ENCODE measurements at places on chromosomes 7 and 10.

DNA sequence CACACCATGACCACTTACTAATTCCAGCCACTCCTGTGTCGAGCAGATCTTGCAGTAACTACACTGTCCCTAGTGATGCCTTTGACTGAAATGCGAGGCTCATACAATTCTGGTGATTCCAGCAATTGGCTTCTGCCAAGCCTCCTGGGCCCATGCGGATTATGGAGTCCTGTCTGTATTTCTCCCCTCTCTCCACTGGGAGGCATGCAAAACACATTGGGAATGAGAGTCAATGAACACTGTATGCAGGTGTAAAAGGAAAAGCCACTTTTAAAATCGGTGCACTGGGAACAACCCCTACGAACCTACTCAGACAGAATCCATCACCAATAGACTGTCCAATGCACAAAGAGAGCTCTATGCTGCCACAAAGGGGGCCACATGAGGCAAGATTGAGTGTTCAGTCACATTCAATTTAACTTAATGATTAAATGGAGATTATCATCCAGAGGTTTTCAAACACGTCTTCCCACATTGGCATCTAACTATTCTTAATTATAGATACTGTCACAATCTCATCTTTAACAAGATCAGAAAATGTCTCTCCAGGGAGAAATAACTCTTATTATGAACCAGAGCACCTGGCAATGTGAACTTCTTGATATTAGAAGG, 550.6 kb downstream of the GLRX3 start:
- no peak for DNase-seq

DNA sequence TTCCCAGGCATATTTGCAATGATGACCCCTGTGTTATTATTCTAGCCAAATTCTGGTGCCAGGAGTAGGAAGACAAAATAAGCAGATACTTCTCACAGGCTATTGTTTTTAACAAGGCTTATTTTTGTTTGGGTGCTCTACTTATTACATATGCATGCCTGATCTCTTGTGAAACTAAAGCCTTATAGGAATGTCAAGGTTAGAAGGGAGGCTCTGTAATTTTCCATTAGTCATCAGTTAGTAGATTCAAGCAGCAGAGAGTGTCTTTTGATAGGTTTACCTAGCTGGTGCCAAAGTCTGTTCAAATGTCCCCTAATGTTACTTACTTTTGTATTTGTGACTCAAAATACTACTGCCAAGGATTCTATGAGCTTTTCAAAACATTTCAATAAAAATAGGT, 11.7 kb upstream of the TMEM106B start:
- no peak for DNase-seq

GRCh38 chr10:24862589-24862988, 89.8 kb downstream of the PRTFDC1 start:
- DNase-seq = no peak

GRCh38 chr10:131077031-131077430, 234.5 kb downstream of the TCERG1L start:
- DNase-seq = no peak

DNA sequence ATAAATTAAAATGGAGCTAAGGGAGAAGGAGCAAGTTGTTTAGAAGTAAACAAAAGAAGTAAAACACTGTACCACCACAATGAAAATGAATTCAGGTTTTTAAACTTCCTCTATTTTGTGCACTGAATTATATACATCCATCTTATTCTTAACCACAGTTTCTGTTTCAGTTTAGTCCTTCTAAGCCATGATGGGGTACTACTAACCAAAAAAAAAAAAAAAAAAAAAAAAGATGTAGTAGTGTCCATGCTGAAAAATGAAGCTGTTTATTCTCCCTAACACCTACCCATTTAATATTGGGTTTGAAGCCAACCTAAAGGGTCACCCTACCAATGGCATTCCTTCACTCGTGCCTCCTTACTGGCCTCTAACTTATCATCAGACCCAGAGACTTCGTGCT, 3.4 kb upstream of the BMPR1A start:
- no peak for DNase-seq

- DNase-seq = no peak
Observed at GRCh38 chr7:141053626-141054025, 20.2 kb upstream of the TMEM178B start.

All from NCI-H1417 treated with DMSO at 0.1 percent for 48 hours (cell line).